HAP-1 (cell line): ENCODE measurements at places on chromosomes 16 and 17.
A peak's percentile ranks its signal among the peaks of the same experiment; 100 is the strongest.

DNA sequence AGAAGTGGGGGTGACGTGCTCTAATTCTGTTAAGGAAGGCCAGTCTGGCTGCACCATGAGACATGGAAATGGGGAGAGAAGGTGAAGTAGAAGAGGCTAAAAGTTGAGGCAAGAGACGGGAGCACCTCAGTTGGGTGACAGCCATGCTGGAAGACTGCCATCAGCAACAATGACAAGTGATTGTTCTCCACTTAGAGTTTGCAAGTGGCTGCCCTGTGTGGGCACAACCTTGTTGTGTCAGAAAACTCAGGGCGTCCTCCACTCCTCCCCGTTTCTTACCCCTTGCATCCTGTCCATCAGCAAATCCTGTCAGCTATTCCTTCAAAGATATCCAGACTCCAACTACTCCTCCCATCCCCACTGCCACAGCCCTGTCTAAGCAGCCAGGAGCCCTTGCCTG is 17.6 kb downstream of the CES1 start:
- no peak for DNase-seq

DNA sequence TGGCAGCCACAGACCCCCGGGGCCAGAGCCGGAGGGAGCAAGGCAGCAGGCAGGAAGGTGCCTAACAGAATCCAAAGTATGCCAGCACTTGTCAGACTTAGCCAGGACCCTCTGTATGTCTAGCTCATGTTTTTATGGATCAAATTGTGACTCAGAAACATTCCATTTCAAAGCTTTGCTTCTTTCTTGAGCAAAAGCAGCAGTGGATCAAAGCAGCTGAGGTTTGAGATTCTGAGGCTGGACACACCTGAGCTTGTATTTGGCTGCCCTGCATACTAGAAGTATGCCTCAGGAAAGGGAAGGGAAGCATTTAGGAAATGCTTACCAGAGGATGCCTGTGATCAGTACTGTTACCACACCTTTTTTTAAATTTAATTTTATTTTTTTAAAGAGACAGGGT is 5.7 kb upstream of the MYO1C start:
- no peak for DNase-seq

DNA sequence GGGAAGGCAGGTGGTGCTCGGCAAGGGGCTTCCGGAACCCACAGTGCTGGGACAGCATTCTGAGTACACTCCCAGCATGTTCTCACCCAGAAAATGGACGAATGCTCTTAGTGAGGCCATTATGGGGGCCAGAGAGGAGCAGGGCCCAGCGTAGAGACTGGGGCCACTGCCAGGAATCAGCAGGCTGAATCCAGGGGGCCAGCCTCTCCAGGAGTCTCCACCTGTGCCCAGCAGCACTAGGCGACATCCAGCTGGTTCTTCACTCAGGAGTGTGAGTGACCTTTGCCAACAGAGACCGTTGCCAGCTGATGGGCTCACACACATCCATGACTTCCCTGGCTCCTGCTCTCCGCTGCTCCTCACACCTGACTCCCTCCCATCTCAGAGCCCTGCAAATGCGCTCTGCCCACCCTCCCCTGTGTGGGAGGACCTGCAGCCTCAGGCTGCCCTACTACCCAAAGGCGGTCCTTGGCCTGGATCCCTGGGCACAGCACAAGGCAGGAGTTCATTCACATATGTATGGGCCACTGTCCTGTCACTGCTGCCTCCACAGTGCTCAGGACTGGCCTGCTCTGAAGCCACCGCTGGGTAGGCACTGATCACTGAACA is 5.1 kb downstream of the RHBDF1 start:
- no peak for DNase-seq

- DNase-seq, result peak; percentile 89
Measured at GRCh38 chr17:28494445-28495188, 11.5 kb upstream of the FOXN1 start.

DNA sequence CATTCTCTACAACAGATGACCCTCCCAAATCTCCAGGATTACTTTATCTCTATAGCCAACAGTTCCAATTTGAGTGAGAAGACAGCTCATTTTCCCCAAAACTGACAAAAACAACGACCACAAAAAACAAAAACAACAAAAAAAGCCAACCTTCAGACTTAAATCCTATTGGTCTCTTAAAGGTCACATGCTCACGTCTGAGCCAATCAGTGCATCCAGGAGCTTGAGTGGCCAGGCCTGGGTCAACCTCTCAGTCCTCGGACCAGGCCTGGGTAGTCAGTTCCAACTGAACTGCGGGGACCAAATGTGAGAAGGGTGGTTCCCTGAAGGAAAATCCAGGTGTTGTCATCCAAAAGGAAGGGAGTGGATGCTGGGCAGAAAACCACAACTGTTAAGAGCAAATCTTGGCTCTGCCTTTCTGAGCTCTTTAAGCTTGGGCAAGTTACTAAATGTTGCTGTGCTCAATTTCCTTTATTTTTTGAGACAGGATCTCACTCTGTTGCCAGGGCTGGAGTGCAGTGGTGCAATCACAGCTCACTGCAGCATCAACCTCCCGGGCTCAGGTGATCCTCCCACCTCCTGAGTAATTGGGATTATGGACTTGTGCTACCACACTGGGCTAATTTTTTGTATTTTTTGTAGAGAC is 43.0 kb upstream of the MSI2 start:
- DNase-seq, result no peak

GRCh38 chr16:59469266-59469665 is 735.1 kb upstream of the GOT2 start:
- DNase-seq, result no peak

DNA sequence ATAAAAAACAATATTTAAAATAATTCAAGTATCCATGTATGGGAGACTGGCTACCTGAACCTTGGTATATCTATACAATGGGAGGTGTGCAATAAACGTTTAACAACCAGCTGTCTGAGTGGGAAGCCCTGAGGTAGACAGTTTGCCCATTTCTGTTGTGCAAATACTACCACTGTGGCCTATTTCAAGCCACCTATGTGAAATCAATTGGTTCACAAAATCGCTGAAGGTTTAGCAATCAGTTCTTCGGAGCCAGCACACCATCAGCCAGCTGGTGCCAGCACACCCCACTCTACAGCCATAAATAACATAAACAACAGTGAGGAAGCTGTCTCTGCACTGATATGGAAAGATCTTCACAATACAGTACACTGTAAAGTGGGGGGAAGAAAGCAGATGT is 46.7 kb upstream of the KDM8 start:
- no peak for DNase-seq

GRCh38 chr17:55693254-55694216 is 29.1 kb downstream of the TMEM100 start:
- no peak for DNase-seq

DNA sequence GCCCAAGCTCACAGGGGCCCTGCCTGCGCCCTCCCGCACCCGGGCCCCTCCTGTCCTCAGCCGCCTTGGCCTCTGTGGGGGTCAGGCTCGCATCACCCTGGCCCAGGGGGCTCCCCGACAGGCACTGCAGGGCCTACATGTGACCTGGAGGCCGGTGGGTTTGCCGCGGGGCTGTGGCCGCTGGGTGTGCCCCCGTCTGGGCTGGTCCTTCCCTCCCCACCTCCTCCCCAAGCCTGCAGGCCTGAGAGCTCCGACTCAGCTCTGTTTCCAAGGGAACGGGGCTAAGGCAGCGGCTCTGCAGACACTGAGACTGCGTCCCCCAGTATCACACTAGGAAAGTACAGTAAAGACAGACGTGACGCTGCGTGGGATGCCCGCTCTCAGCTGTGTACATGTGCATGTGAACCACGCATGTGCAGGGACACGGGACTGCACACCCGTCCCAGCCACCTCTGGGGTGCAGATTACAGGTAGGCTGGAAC is 16.5 kb upstream of the WDR45B start:
- DNase-seq, result no peak

DNA sequence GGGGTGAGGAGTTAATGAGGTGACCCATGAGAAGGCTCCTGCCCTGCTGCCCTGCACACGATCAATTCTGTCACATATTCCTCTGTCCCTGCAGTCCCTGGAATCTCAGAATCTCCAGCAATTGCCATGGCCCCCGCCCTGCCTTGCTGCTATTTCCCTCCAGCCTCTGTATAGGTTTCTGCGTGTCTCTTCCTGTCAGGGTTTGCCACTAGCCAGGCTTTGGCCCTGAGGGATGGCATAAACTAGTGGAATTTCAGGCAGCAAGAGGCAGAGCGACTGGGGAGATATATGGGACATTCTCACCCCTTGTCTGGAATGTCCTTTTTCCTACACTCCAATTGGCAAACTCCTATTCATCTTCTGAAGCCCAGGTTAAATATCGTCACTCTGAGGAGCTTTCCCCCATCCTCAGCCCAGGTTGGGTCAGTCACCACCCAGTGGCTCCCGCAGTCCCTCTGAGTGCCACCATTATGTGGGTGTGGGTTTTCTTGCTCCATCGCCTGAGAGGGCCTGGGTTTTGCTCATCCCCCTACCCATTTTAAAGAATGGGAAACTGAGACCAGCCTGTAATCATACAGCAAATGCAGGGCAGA is 15.5 kb upstream of the NATD1 start:
- no peak for DNase-seq

DNA sequence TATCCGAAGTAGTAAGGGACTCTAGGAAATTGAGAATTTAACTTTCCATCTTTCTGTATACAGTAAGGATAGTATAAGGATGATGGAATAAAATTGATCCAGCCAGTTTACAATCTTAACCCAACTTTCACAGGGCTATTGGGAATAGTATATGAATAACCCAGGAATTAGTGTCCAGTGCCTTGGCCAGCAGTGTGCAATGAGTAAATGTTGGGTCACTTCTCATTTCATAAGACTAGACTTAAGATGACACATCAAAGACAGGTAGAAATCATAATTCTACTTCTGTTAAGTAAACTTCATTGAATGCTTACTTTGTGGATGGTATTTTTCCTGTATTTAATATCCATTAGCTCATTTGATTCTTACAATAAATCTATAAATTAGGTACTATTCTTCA is 949.6 kb upstream of the GOT2 start:
- no peak for DNase-seq

DNA sequence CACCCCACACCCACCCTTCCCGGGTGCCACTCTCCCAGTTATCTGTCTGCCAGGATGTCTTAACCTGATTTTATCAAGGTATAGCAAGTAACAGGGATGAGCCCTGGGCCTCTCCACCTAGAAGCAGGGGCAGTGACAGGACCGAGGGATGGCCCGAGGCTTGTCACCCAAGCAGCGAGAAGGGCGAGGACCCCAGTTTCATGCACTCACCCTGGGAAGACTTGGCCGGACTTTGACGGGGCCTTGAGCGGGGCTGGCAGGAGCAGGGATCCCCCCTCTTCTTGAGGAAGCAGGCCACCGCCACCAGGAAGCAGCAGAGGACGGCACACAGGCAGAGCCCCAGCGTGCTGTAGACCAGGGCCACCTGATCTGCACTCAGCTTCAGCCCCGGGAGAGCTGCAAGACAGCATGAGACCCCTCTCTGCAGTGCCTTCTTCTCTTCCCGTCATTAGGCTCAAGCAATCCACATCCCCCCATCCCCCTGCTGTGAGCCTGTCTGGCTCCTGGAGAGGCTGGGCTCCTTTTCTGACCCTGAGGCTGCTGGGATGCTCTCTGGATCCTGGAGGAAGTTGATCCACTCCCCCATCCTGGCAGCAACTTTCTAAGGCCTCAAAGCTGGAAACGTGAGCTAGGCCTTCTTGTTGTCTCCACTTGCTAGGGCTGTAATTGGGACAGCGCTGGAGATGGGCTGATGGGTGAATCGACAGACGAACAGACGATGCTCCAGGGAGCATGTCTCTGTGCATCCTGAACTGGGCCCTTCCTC is 31.6 kb downstream of the TNFRSF13B start:
- no peak for DNase-seq

- no peak for DNase-seq
Measured at GRCh38 chr17:69207151-69207550, 21.5 kb downstream of the ABCA10 start.

GRCh38 chr17:38671939-38672720 is 2.6 kb downstream of the EPOP start:
- DNase-seq, result no peak

GRCh38 chr16:50329446-50330189 is 39.2 kb downstream of the BRD7 start:
- DNase-seq, result no peak
